ENCODE measurements at places on chromosomes 7 and 10.

DNA sequence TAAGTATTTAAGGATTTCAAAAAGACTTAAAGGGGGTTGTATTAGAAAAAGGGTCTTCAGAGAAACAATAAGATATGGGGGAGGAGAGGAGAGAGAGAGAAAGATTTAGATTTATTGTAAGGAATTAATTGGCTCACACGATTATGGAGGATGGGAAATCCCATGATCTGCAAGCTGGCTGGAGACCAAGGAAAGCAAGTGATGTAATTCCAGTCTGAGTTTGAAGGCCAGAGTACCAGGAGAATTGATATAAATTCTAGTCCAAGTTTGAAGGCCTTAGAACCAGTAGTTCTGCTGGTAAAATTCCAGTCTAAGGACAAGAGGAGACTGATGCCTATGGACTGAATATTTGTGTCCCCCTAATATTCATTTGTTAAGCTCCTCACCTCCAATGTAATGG lies 20.6 kb upstream of the SLC13A1 start:
- DNase-seq: no peak

DNA sequence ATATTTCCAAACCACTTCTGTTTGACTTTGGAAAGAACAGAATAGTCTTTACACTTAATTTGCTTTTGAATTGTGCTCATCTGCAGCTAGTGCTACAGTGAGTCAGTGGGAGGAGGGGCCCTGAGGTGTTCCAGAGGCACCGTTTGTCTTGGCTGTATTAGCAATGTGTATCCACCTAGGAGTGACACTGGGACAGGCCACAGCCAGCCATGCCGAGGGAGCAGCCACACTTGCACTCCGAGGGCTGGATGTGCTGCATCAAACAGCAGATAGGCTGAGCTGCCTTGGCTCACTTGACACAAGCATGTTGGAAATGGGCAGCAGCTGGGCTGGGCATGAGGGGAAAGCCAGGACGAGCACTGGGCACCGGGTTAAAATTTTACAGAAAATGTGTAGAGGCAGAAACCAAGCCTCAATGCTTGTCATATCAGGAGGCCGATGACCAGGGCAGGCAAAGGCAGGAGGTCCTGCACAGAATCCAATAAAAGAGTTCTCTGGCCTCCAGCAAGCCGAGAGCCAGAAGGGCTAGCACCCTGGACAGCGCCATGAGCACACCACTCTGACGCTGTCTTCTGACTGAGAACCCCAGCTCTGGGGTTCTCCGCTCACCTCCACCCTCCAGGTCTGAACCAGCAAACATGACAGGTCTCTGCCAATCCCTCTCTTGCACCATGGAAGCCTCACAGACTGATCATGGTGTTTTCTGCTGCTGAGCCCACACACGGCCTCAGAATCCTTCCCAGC lies 163.3 kb downstream of the GRID1 start:
- no peak for DNase-seq

GRCh38 chr10:714214-714613 lies 24.7 kb upstream of the DIP2C start:
- DNase-seq: no peak

DNA sequence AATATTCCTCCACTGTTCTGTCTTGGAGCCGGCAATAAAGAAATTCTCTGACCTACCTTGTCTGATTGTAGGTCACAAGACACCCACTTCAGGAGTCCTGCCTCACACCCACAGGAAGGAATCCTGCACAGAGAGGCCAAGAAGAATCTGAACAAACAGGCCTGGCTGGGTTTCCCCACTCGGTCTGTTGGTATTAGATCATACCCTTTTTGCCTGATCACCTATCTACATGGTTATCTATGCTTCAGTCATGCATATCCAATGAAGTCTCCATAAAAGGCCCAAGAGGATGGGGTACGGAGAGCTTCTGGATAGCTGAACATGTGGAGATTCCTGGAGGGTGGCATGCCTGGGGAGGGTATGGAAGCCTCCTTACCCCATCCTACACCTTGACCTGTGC lies 12.3 kb downstream of the OGDH start:
- DNase-seq: no peak

DNA sequence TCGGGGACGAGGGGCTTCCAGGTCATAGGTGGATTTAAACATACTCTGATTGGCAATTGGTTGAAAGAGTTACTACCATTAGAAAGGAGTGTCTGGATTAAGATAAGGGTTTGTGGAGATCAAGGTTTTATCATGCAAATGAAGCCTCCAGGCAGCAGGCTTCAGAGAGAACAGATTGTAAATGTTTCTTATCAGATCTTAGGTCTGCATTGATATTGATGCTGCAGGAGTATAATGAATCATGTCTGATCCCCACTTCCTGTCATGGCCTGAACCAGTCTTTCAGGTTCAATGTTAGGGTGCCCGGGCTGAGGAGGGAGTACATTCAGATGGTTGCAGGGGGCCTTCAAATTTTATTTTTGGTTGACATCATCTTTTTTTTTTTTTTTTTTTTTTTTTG lies 51.4 kb downstream of the SH3PXD2A start:
- DNase-seq: no peak

- DNase-seq: no peak
These were observed 82.7 kb downstream of the PLCE1 start for GRCh38 chr10:94076325-94076841.

GRCh38 chr10:110471566-110472139 lies 26.1 kb upstream of the DUSP5 start:
- no peak for DNase-seq

DNA sequence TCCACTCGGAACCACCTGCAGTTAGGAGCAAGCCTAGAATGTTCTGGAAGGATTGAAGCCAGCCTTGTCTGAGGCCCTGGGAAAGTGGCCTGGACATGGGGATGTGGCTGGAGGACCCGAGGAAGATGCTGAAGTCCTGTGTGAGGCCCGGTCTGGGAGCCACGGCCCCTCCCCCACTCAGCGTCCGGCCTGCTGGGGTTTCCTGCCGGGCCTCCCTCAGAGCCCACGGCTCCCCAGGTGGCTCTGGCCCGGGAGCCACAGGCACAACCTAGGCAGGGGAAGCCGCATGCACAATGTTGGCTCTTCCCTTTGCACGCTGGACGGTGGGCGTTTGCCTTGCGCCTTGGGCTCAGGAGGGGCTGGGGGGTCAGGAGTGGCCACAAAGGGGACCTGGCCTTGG lies 39.0 kb downstream of the UNCX start:
- no peak for DNase-seq

DNA sequence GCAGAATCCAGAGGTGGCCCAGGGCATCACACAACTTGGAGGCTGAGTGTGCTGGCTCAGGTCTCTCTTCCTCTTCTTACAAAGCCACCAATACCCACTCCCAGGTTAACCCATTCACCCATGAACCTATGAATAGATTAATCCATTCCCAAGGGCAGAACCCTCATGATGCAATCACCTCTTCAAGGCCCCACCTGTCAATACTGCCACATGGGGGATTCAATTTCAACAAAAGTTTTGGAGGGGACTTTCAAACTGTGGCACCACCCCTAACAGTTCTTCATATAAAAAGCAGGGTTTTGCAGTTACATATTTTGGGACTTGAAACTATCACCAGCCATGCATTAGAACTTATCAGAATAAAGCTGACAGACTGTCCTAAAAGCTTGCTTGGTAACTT lies 193.6 kb upstream of the RNF32 start:
- DNase-seq: no peak

GRCh38 chr7:105003872-105004510 lies 10.0 kb upstream of the KMT2E start:
- DNase-seq: no peak

DNA sequence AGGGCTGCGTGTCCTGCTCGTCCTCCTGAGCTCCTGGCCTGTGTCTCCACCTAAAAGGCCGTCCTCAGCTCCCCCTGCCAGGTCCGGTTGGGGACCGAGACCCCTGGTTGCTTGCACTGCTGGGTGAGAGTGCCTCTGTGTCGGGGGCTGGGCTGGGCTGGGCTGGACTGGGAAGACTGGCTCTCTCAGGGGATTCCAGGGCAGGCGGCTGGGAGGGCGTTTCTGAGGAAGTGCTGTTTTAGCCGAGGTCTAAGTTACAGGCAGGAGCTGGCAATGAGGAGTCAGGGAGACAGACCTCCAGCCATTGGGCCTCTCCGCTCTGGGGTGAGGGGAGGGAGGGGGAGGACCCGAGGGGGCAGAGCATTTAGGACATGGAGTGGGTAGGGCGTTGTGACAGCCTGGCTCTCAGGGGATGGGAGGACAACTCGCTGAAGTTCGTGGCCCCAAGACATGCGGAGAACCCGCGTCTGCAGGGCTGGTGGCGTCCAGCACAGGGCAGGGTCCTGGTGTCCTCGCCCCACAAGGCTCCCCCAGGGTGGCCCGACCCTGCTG lies 20.9 kb downstream of the FOXK1 start:
- DNase-seq: no peak

- DNase-seq: no peak
These were observed 636.8 kb downstream of the PHTF2 start for GRCh38 chr7:78435355-78435754.

GRCh38 chr10:97690133-97690532 lies 3.1 kb upstream of the AVPI1 start:
- DNase-seq: no peak
